ENCODE measurements at places on chromosomes 2 and 18.

GRCh38 chr2:18047896-18048657 lies 169.6 kb downstream of the KCNS3 start:
- no peak for DNase-seq

- no peak for DNase-seq
Observed at GRCh38 chr2:134460583-134460998, 206.7 kb downstream of the MGAT5 start.

GRCh38 chr2:96547203-96547641 lies 10.7 kb downstream of the ARID5A start:
- no peak for DNase-seq

GRCh38 chr2:239056611-239057010 lies 208.7 kb downstream of the TWIST2 start:
- DNase-seq: no peak

All from SIG-M5 (cell line).